ENCODE measurements at places on chromosomes 4 and X.

GRCh38 chr4:123606336-123606735, 209.7 kb downstream of the SPRY1 start:
- DNase-seq = no peak

- no peak for DNase-seq
Observed at GRCh38 chr4:26048378-26048882, 134.4 kb downstream of the SMIM20 start.

DNA sequence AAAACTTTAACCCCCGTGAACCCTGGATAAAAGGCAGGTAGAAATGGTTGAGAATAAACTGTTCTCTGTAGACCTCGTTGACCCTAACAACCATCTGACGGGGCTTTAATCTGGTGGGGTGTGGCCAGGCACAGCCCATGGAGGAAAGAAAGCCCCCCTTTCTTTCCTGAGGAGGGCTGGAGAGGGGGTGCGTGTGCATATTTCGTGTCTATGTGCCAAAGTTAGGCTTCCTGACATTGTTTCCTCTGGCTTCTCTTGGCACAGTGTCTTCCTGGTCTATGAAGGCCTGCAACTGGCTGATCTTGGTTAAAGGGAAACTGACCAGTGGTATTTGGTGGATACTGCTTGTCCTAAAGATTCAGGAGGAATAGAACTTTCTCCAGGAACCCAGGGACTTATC, 97.1 kb downstream of the MGST2 start:
- DNase-seq = no peak

GRCh38 chrX:111519215-111519614, 7.8 kb downstream of the SERTM2 start:
- no peak for DNase-seq

GRCh38 chr4:84325625-84326024, 173.5 kb downstream of the NKX6-1 start:
- DNase-seq = no peak

DNA sequence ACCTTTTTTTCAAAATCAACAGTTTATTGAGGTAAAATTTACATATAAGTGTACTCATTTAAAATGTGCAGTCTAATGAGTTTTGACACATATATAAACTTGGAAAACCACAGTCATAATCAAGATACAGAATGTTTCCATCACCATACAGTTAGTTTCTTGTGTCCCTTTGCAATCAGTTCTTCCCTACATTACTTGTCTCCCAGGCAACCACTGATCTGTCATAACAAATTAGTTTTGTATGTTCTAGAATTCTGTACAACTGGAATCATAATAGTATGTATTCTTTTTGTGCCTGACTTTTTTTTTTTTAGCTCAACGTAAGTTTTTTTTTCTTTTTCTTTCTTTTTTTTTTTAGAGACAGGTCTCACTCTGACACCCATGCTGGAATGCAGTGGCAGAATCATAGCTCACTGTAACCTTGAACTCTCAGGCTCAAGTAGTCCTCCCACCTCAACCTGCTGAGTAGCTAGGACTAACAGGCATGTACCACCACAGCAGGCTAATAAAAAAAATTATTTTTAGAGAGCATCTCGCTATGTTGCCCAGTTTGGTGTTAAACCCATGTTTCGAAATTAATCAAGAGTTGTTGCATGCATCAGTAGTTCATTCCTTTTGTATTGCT, 26.9 kb downstream of the ARFIP1 start:
- no peak for DNase-seq

DNA sequence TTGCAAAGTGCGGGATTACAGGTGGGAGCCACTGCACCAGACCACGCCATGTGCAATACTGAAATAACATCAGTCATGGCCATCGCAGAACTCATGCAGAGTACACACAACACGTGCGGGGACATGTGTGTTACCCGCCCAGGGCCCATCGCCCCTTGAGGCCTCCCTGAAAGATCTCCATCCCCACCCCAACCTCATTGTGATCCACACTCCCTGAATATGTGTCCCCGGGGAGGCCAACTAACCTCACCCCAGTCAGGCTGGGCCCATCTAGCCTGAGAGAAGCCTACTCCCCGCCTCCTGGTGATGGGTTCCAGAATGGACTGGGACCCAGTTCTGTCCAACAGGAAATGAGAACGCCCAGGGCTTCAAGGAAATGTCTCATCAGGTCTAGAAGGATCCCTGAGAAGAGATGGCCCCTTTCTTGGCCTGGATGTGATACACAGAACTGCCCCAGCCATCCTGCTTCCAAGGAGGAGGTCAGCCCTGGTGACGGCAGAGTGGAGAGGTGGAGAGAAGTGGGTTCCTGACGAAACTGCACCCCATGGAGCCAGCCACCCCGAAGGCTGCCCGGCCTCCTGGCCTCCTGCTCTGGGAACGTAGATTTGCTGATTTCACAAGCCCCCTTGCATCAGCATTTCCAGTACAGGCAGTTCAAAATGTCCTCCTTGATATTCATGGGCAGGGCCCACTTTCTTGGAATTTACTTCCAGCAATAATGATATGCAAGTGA, 22.5 kb upstream of the CLDN24 start:
- no peak for DNase-seq

- DNase-seq = no peak
Observed at GRCh38 chr4:143294310-143294709, 42.4 kb upstream of the GAB1 start.

DNA sequence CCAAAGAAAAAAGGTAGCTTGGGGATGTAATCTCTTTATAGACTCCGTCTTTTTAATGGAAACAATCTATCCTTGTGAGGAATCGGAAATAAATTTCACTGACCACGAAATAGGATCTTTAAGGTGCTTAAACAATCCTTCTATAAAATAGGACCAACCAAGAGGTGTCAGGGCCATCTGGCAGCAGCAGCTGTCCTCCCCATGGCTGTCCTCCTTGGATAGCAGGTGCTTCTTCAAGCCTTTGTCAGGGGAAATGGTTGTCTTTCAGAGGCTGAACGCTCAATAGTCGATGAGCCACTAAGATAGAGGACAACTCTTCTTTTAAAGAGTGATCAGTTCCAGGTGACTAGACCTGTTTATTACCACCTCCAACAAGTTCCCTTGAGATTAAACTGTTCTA, 231.0 kb downstream of the ADGRL3 start:
- no peak for DNase-seq

DNA sequence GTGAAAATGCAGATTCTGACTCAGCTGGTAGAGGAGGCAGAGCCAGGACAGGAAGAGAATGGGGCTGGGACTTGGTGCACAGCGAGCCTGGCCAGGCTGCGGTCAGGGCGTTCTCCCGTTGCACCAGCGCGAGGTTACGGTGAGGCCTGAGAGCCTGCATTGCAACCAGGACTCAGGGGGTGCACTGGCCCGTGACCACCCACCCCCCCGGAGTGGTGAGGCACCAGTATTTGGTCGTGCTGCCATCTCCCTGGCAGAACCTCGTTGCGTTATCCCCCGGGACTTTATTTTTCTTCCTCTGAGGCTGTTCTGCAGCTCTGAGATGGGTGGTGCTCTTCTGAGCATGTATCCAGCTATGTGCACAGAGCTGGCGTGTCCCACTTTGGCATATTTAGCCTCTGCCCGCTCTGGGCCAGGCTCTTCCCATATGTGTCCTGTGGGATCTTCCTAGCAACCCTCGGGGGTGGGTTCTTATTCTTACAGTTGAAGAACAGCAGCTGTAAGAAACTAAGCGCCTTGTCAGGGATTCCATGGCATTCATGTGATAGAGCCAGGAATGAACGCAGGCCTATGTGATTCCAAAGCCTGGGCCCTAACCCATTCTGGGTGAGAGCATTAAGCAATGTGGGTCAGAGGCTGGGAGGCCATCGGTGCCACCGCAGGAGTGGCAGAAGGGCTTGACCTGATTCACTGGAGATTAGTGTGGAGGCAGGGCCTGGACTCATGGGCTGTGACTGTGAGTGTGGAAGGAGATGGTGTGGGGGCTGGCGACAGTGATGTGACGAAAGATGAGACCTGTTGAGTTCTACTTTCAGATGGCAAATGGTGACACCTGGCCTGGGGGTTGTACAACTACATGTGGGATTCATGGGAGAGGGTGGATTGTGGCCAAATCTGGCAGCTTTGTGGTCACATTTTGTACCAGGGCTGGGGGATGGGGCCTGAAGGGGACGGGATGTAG, 3.1 kb downstream of the TADA2B start:
- no peak for DNase-seq

- DNase-seq = no peak
Observed at GRCh38 chr4:112147697-112148096, 2.4 kb downstream of the FAM241A start.

DNA sequence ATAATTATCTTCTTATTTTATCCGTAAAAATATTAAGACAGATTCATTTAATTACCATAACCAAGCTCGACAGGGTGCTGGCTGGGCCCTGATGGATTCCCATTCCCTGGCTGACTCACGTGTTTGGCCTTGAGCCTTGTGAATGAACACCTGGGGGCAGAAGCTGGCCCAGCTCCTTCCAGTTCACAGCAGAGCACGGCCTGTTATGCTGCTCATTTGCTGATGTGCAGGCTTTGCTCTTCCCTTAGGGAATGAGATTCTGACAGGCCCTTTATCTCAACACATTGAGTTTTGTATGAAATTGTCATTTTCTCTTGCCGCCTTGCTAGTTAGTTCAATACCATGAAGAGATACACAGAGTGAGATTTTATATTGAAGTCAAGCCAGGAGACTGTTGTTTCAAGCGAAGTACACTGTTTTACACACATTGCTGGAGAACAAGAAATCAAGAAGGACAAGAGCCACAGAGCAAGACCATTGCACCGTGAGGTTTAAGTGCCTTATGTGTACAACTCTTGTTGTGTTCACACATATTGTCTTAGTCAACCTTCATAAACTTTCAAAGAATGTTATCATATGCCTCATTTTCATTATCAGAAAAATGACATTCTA, 1583.3 kb downstream of the STIM2 start:
- DNase-seq = no peak

- no peak for DNase-seq
Observed at GRCh38 chr4:710916-711315, 5.3 kb downstream of the PCGF3 start.

DNA sequence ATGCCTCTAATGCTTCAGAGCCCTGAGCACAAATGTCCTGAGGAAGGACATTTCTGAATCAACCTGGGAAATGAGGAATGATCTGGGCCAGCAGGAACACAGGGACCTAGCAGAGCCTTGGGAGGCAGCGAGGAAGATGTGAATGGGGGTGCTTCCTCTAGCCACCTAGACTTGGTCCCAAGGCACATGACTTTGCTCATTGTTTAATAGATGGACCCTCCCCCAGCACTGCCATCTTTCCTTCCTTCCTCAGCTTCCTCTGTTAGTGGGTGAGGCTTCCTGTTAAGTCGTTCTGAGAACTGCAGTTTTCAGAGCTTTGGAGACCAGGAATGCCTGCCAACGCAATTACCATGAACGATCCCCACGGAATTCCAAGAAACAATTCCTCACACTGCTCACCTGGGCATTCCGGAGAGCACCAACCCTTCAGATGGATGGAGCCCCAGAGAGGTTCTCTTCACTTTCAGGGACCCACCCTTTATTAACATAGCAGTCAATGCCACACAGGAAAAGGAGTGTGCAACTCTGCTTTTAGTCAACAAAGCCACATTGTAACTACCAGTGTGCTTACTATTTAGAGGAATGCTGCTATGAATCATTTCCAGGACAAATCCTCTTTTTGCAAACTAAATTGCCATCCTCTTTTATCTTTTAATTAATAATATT, 48.5 kb upstream of the STIM2 start:
- no peak for DNase-seq

DNA sequence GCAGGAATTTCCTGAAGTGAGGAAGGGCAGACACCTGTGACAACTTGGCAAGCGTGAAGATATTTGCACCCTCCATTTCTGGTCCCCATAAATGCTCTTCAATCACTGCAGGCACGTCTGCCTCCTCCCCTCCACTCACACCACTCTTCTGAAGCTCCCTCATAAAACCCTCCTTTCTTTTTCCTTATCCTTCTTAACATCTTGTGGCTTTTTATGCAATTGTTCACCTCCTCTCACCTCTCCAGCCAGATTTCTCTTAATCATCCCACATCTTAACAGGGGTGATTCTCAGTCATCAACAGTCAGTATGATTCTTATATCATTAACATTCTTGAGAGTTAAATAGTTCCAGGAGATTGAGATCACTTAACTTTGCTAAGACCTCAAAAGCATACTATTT, 277.4 kb downstream of the SPRY1 start:
- no peak for DNase-seq

- no peak for DNase-seq
Observed at GRCh38 chr4:121096629-121097028, 24.3 kb upstream of the NDNF start.

GRCh38 chrX:110146521-110146920, 143.6 kb downstream of the TMEM164 start:
- DNase-seq = no peak

- DNase-seq = no peak
Observed at GRCh38 chr4:140253556-140254027, 99.6 kb upstream of the MAML3 start.

DNA sequence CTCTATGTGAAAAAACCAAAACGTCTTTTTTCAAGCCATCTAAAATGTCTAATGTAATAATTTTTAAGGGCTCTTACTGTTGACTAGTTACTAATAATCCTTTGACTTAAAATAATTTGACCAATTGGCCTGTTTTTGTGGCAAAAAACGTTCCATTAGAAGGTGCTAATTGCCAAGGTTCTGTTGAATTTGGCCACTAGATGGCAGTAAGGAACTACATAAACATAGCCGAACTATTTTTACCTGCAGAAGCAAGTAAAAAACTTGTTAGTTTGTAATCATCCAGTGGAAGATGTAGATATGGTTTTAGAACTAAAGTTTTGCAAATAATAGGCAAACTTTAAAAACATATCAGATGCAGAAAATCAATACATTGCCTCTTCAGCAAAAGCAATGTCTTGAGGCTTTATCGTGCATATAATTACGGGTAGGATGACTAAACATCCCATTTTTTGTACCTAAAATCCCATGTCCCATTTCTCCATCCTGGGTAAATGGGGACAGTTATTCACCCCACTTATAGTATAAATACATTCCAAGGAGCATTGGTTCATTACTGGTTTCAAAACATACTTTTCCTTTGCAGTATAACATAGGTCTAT, 57.6 kb downstream of the PROM1 start:
- no peak for DNase-seq

GRCh38 chr4:173478201-173478912, 51.7 kb downstream of the HAND2 start:
- DNase-seq = no peak

DNA sequence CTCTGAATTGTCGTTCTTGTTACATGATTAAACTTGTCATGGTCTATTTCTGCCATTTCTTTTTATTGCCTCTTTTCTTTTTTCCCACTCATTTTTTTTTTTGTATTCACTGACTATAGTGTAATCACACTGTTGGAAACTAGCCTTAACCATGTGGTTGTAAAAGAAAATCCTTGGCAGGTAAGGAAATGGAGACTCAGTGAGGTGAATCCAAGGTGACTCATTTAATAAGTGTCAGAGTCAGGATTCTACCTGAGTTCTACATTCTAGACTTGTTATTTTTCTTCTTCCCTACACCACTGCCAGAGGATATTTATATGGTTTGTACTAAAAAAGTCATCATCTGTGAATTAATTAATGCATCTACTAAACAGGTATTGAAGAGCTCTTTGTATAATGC, 152.2 kb downstream of the CBLL2 start:
- DNase-seq = no peak

- DNase-seq = no peak
Observed at GRCh38 chr4:53537606-53538005, 53.7 kb downstream of the LNX1 start.

- DNase-seq = no peak
Observed at GRCh38 chrX:22345884-22346283, 73.2 kb downstream of the CBLL2 start.
